ENCODE measurements at places on chromosomes 5 and 9.

- peak; percentile 23 for DNase-seq
These were observed 49.9 kb downstream of the ZFAND5 start for GRCh38 chr9:72315089-72315509.

DNA sequence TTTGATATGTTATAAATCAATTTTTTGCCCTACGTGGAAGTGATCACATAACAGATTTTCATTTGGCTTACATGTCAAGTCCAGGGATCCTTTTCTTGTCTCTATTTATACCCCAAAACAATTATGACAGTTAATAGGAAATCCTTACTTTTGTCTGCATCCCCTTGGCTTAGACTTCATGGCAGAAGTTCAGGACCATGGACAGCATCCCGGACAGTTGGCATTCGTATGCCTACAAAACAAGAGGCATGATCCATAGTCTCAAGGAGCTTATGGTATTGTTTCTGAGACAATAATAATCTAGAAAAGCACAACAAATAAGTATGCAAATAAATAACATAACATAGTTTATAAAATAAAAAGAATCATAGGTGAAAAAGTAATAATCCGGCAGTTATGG, 214.3 kb upstream of the GRIA1 start:
- peak; percentile 48 for DNase-seq

DNA sequence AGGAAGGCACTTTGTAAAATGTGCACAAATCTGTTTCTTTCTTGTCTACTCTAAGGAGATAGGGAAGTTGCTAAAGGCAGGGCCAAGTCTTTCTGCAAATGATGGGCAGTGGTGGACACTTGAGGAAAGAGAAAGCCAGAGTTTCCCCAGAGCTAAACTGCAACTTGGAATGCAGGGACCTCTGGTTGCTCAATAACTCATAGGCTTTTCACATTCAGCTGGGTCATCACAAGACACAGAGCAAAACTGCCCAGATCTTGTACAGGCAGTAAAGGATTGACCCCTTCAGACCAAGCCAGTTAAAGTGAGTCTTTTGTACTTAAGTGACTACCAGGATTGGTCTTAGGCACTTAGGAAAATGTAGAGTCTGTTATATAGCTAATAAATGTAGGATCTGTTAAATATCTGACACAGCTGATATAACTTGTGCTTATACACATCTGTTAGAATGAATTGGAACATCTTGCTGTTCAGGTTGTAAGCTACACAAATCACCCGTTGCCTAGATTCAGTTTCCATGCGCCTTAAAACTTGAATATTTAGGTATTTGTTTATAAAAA, 13.5 kb upstream of the AGXT2 start:
- DNase-seq, result peak; percentile 11

- no peak for DNase-seq
These were observed 24.2 kb downstream of the POU5F2 start for GRCh38 chr5:93717162-93717561.

GRCh38 chr9:132585954-132586829, 3.8 kb downstream of the BARHL1 start:
- no peak for DNase-seq

DNA sequence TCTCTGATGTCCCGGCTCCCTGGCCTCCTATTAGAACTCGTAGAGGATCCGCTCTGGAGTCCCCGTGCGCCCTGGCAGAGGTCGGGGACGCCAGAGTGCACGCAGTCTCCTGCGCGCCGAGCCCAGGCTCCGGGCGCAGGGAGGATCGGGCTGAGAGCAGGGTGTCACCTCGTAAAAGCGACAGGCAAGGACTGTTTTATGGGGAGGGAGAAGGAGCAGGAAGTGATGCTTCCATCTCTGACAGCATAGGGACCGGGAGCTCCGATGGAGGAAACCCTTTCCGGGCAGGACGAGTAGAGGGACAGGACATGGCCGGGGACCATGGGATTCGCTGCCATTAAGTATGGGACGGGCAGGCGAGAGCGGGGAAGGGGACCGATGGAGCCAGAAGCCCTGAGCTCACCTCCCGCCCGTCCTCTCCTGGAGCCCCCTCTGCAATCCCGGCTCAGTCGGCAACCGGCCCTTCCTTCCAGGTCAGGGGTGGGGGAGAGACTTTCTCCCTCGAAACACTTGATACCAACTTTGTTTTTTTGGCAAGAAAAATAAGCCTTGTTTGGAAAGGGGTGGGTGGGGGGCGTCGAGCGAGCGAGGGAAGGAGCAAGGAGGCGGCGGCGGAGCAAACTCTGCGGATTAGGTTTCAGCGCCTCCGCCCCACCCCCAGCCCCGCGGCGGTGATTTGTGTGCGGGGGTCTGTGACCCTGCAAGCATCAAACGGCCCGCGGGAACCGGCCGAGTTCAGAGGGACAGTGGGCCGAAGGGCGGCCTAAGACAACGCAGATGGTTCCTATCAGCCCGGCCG, 12.6 kb downstream of the LMX1B start:
- no peak for DNase-seq

- DNase-seq, result no peak
These were observed 89.1 kb upstream of the PTPRD start for GRCh38 chr9:10701906-10702305.

- DNase-seq, result no peak
These were observed 540.2 kb downstream of the CSNK1G3 start for GRCh38 chr5:124052201-124052600.

- no peak for DNase-seq
These were observed 2.1 kb upstream of the CAMK2A start for GRCh38 chr5:150291388-150292385.

- DNase-seq, result no peak
These were observed 317.0 kb downstream of the RASEF start for GRCh38 chr9:82745919-82746318.

All from ELR (cell line).